ENCODE measurements at places on chromosomes 11 and 22.

DNA sequence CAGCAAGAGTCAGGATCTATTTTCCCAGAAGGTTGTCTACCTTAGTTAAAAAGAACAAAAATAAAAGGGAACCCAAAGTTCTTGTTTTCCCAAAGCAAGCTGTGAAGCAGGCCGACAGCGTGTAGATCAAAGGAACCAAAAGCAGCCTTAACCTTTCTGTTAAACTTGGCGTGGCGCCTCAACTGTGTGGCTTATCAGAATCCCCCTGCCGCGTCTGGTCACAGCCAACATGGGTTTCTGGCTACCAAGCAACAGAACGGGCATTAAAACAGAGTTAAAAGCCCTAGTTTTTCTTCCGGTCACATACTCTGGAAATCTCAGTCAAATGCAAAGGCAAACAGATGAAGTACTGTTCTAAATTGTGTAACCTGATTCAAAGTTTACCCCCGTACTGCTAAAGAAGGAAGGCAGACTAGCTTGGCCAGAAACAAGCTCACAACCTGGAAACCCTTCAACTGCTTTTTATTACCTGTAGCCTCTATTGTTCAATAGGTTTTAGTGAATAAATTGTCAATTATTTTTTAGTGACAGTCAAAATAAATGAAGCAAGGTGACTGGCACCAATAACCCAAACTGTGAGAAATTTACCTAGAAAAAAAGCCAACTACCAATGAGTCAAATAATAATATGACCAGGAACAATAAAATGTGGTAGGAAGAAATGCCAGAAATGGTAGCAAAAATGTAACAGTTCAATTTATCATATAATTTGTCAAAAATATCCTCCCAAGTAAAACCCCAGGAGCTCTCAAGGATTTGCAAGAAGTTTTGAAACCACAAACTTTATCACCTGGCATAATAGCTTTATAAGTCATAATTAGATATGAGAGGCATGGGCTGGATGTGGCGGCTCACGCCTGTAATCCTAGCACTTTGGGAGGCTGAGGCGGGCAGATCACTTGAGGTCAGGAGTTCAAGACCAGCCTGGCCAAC is 21.4 kb downstream of the CHKA start:
- DNase-seq = peak; percentile 71

GRCh38 chr11:125072218-125072960 is 9.3 kb downstream of the SLC37A2 start:
- no peak for DNase-seq

DNA sequence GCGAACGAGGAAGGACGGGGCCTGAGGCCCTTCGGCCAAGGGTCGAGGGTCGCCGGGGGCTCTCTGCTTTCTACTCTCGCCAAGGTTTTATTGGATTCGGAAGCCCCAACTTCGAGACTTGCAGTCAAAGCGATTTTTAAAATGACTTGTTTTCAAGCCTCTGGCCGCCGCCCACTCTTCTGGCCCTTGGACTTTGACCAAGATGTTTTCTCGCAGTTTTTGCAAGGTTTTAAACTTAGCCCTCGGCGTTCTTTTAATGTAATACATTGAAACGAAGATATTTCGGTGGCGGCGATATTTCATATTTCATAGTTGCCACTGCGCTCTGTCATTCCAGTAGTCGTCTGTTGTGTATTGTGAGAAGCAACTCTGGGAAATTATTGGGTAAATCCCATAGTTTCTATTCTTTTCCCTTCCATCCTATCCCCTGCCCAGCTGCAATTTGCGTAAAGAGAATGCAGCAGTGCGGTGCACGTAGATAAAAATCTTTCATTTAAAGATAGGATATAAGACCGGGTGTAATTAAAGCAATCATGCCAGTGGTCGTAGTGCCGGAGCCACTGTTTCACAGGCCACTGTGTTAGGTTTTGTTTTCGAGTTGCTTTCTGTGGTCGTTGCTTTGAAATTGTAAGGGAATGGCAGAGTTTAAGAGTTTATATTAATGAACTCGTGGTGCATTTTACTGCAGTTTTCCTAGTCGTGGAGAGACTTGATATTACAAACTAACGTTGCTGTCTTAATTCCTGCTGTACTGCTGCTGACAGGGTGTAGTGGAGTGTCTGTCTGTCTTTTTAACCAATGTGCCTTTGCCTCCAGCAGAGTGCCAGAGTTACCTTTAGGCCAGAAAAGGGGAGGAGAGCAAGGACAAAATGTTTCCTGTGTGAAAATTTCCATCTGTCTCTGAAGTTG is 702 bp downstream of the BIRC2 start:
- peak; percentile 74 for DNase-seq

- DNase-seq = no peak
Observed at GRCh38 chr11:15969701-15970329, 386.5 kb downstream of the SOX6 start.

DNA sequence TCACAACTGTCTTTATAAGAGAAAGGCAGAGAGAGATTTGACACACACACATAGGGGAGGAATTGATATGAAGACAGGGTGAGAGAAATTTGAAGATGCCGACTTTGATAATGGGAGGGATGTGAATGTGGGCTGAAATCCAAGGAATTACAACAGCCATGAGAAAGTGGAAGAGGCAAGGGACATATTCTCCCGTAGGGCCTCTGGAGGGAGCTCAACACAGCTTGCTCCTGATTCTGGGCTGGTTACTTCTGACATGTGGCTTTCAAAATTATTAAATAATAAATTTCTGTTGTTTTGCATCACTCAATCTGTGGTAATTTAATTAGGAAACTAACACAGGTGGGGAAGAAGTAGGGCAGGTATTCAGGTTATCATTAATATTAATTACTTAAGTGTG is 282.9 kb downstream of the LUZP2 start:
- DNase-seq = no peak

- DNase-seq = no peak
Observed at GRCh38 chr11:35169754-35170153, 30.8 kb downstream of the CD44 start.

DNA sequence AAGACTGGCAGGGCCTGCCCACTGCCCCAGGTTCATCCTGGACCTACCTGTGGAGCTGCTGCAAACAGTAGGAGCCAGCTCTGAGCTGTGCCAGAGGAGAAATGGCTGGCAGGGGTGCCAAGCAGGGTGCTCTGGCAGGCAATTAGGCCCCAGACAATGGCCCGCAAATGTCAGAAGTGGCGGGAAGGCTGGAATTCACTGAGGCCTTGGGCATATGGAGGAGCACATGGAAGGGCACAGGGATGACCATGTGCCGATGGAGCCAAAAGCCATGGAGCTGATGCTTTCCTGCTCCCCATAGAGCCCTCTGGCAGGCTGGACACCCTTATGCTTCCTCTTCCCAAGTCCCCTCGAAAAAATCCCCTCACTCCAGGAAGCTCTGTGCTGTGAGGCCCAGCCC is 62.0 kb downstream of the BUD13 start:
- DNase-seq = no peak

DNA sequence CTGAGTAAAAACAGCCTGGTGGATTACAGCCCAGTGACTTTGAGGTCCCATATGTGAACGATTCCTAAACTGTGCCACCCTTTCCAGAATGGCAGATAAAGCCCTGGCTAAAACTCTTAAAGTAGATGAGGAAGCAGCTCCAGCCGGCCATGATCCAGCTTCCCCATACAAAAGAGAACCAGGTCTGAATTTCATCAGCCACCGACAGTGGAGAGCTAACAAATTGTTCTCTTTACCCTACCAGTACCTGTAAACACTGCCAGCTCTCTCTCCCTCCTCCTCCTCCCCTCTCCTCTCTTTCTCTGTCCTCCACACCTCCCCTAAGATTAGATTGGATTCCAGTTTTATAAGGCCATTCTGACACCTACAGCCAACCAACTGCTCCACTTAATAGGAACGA is 176.9 kb downstream of the DSCAML1 start:
- DNase-seq = no peak

DNA sequence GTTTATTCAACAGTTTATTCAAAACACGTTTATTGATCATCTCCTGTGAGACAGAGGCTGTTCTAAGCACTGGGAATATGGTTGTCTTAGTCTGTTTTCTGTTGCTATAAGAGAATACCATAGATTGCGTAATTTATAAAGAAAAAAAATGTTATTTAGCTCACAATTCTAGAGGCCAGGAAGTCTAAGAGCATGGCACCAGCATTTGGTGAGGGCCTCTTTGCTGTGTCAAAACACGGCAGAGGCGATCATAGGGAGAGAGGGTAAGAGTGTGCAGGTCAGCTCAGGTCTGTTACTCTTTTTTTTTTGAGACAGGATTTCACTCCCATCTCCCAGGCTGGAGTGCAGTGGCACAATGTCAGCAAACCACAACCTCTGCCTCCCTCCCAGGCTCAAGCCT is 5.2 kb upstream of the IL17RA start:
- no peak for DNase-seq

- DNase-seq = peak; percentile 78
Observed at GRCh38 chr11:10208131-10208575, 85.9 kb downstream of the SBF2 start.

GRCh38 chr11:71138737-71139425 is 113.5 kb downstream of the SHANK2 start:
- no peak for DNase-seq

DNA sequence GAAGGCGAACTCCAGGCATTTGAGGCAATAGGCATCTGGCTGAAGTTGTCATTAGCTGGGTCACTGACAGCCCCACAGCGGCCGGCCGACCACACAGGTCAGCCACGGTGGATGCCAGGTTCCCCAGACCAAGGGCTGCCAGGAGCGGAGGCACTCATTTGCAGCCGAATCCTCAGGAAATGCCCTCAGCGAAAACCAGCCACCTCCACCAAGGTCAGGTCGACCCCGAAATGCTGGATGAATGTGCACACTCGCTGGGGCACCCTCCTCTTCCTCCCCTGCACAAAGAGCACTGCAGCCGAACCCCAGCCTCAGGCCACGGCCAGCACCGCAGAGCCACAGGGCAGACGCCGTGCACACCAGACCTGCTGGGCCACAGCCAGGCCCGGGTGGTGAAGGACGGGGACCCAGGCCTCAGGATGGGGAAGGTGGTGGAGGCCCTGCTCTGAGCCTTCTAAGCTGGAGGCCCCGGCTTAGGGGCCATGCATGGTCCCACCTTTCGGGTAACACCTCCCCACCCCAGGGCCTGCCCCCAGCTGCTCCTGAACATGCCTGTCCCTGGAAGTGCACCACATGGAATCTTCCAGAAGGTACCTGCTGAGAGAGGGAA is 206.0 kb downstream of the BRD1 start:
- DNase-seq = no peak

DNA sequence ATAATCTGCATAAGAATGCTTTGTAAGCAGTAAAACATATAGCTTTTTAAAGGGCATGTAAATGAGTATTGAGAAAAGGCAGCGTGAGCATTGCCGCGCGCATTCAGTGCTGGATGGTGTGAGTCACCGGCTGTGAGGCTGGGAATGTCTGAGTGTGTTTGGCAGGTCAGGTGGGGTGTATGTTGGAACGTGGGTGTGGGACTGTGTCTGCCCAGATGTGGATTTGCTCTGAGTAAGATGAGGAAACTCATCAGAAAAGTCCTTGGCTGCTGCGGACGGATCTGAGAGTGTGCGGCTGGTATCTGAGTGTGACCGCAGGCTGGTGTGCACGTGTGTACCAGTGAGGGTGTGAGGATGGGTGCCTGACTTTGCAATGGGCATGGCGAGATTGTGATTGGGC is 66.2 kb upstream of the NECTIN1 start:
- DNase-seq = no peak

GRCh38 chr22:41660416-41660815 is 28.3 kb downstream of the SNU13 start:
- peak; percentile 39 for DNase-seq

All from hematopoietic multipotent progenitor cell treated with erythropoietin and hydrocortisone succinate and interleukin-3 and kit ligand, for 17 days (in vitro differentiated cells).